Right atrium auricular region (tissue), 2 donors: ENCODE measurements at places on chromosomes 12 and 14. TPM values are rescaled to one million over a fixed set of nuclear protein-coding genes. Genes with fewer than 3 reads are reported as not detected.
A peak's percentile ranks its signal among the peaks of the same experiment; 100 is the strongest.

TMCC3 gene
- total RNA-seq: 4.7 TPM

GALNT8 gene
- total RNA-seq: 3.8 TPM

KRT85 gene
- total RNA-seq: not detected

LIN52 gene
- 7.1 TPM for total RNA-seq

SCFD1 gene
- 20.5 TPM for total RNA-seq

HOXC12 gene
- total RNA-seq: not detected

SAV1 gene
- total RNA-seq: 25.4 TPM

EIF2B1 gene
- total RNA-seq: 65.9 TPM

CD69 gene
- total RNA-seq: 2.6 TPM

LRTM2 gene
- total RNA-seq: not detected

PPM1H gene
- total RNA-seq: 5.0 TPM

FAM181A gene
- total RNA-seq: not detected

KRT71 gene
- total RNA-seq: not detected

TSPAN19 gene
- not detected for total RNA-seq

SPTB gene
- 84.4 TPM for total RNA-seq

GRCh38 chr14:106792543-106792942 lies 1266.2 kb downstream of the TMEM121 start:
- no peak for DNase-seq
- no peaks in the 10 kb centered on the region for H3K27me3 ChIP-seq
- H3K36me3 ChIP-seq: no peaks in the 10 kb centered on the region
- no peak overlapping the region for H3K4me3 ChIP-seq
- no peak overlapping the region for H3K27ac ChIP-seq

GRCh38 chr14:24441485-24441884 lies 1.1 kb downstream of the SDR39U1 start:
- H3K27me3 ChIP-seq: no peaks in the 10 kb centered on the region
- H3K27ac ChIP-seq: peak overlapping the region; percentile 99
- no peak for DNase-seq
- peak overlapping the region; percentile 78 for H3K4me3 ChIP-seq

DNA sequence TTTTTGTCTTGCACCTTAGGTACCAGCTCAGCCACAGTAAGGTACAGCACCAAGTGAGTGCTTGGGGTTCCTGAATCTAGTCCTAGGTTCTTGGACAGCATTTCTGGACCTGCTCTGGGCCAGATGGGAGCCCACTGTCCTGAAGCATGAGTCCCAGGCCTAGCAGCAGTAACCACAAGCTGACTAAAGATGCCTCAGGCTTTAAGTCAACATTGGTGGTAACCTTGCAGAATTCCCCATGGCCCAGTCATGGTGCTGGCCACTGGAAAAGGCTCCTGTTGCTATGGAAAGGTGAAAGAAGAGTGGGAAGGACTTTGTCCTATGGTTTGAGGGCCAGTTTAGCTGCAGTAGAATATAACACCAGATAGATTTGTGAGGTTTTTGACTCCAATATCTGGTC lies 86.9 kb upstream of the CLEC14A start:
- H3K4me3 ChIP-seq: no peak overlapping the region
- no peaks in the 10 kb centered on the region for H3K27me3 ChIP-seq
- H3K36me3 ChIP-seq: no peaks in the 10 kb centered on the region
- DNase-seq: no peak
- no peak overlapping the region for H3K27ac ChIP-seq

- H3K27me3 ChIP-seq: no peaks in the 10 kb centered on the region
- H3K27ac ChIP-seq: no peak overlapping the region
- no peaks in the 10 kb centered on the region for H3K4me1 ChIP-seq
Measured at GRCh38 chr12:34397591-34398365, 375.5 kb downstream of the ALG10 start.

- H3K27ac ChIP-seq: no peak overlapping the region
- H3K36me3 ChIP-seq: no peaks in the 10 kb centered on the region
- H3K4me1 ChIP-seq: no peaks in the 10 kb centered on the region
- DNase-seq: no peak
- no peak overlapping the region for H3K4me3 ChIP-seq
Measured at GRCh38 chr14:77849711-77850110, 49.8 kb downstream of the ADCK1 start.

- H3K27ac ChIP-seq: no peak overlapping the region
- no peak for DNase-seq
- H3K4me3 ChIP-seq: no peak overlapping the region
- no peaks in the 10 kb centered on the region for H3K4me1 ChIP-seq
- no peaks in the 10 kb centered on the region for H3K27me3 ChIP-seq
Measured at GRCh38 chr14:96191841-96192462, 12.7 kb upstream of the BDKRB2 start.

GRCh38 chr14:105974902-105975301 lies 448.5 kb downstream of the TMEM121 start:
- no peaks in the 10 kb centered on the region for H3K4me1 ChIP-seq
- H3K27me3 ChIP-seq: no peaks in the 10 kb centered on the region
- DNase-seq: no peak
- H3K36me3 ChIP-seq: no peaks in the 10 kb centered on the region
- H3K27ac ChIP-seq: no peak overlapping the region

DNA sequence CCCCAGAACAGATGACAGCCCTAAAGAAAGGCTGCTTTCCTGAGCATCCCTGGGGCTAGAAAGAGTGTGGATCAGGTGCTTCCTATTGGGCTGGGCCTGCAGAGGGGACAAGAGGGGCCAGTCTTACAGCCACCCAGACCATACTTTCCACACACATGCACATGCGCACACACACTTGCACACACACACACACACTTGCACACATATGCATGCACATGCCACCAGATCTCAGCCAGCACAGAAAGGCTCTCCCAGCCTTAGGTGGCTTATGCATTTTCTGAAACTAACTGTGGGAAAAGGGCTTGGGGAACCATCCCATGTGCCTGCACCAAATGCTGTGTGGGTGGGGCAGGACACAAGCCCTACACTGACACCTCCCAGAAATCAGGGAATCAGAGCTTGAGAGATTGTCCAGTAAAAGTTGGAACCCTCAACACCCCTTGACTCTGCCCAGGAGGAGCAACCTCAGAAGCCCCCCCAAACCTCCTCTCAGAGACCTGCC lies 2.5 kb upstream of the DIO3 start:
- no peaks in the 10 kb centered on the region for H3K27me3 ChIP-seq
- DNase-seq: no peak
- H3K4me1 ChIP-seq: peaks cover 11% of the 10 kb centered on the region
- no peak overlapping the region for H3K4me3 ChIP-seq

DNA sequence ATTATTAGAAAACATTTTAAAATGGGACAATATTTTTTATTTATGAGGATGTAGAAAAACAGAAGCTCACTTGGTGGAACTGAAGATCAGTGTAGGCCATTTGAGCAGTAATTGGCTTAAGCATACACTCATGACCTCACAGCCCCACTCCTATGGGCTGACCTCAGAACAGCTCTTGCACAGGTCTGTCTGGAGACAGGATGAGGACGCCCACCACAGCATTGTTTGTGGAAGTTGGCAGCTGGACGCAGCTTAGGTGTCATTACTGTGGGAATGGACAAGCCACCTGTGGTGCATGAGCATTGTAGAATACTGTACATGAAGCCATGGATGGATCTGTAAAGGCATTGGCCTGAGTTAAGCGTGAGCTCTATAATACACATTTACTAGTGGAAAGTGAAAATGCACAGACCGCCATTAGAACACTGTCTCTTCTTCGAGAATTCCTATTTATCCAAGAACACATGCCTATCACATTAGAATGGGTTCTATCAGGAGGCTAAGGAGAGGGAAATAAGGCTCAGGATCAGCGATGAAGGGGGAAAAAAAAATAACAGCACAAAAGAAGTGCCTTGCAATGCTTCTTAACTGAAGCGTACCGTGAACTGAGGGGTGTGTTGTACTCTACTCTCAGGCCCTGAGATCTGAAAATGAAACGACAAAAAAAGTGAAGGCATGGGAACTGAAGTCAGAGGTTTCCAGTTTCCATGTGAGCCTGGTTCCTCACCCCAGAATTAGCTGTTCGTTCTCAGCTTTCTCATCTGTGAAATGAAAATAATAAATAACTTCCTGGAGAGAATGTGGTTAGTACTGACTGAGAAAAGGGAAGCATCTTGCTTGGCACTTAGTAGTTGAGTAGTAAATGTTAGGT lies 33.6 kb downstream of the KCNA1 start:
- no peaks in the 10 kb centered on the region for H3K27me3 ChIP-seq
- H3K27ac ChIP-seq: no peak overlapping the region
- H3K4me1 ChIP-seq: no peaks in the 10 kb centered on the region
- no peaks in the 10 kb centered on the region for H3K36me3 ChIP-seq

GRCh38 chr12:5587711-5588121 lies 155.8 kb downstream of the NTF3 start:
- no peak overlapping the region for H3K4me3 ChIP-seq
- no peak overlapping the region for H3K27ac ChIP-seq
- no peak for DNase-seq
- H3K27me3 ChIP-seq: no peaks in the 10 kb centered on the region
- peaks cover 19% of the 10 kb centered on the region for H3K4me1 ChIP-seq

- H3K27ac ChIP-seq: no peak overlapping the region
- H3K4me3 ChIP-seq: no peak overlapping the region
- no peaks in the 10 kb centered on the region for H3K4me1 ChIP-seq
- H3K36me3 ChIP-seq: no peaks in the 10 kb centered on the region
Measured at GRCh38 chr12:62803756-62804155, 131.2 kb downstream of the PPM1H start.

DNA sequence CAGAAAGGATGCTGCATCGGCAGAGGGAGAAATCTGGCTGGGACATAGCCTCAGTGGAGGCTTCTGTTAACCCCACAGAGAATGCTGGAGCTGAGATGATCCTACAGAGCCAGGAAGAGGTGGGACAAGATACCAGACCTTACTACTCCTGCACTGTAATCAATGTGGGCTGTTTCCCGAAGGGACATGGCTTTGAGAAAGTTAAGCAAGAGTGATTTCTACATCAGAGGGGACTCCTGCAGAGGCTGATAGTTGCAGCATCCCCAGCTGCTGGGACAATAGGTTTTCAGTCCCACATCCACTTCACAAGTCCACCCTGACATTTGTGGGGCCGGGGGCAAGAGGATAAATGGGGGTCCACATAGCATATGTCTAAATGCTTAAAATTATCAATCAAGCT lies 22.5 kb upstream of the CMKLR1 start:
- no peaks in the 10 kb centered on the region for H3K27me3 ChIP-seq
- no peak overlapping the region for H3K27ac ChIP-seq
- no peaks in the 10 kb centered on the region for H3K4me1 ChIP-seq
- DNase-seq: no peak

- H3K27ac ChIP-seq: no peak overlapping the region
- no peak for DNase-seq
- no peak overlapping the region for H3K4me3 ChIP-seq
- H3K27me3 ChIP-seq: no peaks in the 10 kb centered on the region
- H3K36me3 ChIP-seq: peaks cover 38% of the 10 kb centered on the region
Measured at GRCh38 chr14:76203086-76204001, 51.6 kb downstream of the GPATCH2L start.

DNA sequence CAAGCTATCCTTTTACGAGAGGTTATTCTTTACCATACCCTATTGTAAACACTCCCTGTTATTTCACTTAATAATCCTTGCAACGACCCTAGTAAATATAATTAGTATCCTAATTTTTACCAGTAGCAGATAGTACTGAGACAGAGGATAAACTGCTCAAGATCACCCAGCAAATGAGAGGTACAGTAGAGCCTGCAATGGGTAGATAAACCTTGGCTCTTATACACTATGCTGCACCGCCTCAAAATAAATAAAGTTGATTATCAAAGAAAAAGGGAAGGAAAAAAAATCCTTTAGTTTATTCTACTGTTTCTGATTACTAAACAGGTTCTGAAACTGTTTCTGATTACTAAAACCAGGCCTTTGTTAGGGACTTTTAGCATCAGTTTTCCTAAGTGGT lies 22.5 kb downstream of the YBX3 start:
- H3K36me3 ChIP-seq: peaks cover 82% of the 10 kb centered on the region
- H3K4me3 ChIP-seq: no peak overlapping the region
- DNase-seq: no peak
- no peak overlapping the region for H3K27ac ChIP-seq
- no peaks in the 10 kb centered on the region for H3K27me3 ChIP-seq

- H3K4me3 ChIP-seq: no peak overlapping the region
- no peaks in the 10 kb centered on the region for H3K4me1 ChIP-seq
- no peaks in the 10 kb centered on the region for H3K27me3 ChIP-seq
- H3K36me3 ChIP-seq: no peaks in the 10 kb centered on the region
Measured at GRCh38 chr12:96343347-96343954, 56.8 kb downstream of the CDK17 start.

DNA sequence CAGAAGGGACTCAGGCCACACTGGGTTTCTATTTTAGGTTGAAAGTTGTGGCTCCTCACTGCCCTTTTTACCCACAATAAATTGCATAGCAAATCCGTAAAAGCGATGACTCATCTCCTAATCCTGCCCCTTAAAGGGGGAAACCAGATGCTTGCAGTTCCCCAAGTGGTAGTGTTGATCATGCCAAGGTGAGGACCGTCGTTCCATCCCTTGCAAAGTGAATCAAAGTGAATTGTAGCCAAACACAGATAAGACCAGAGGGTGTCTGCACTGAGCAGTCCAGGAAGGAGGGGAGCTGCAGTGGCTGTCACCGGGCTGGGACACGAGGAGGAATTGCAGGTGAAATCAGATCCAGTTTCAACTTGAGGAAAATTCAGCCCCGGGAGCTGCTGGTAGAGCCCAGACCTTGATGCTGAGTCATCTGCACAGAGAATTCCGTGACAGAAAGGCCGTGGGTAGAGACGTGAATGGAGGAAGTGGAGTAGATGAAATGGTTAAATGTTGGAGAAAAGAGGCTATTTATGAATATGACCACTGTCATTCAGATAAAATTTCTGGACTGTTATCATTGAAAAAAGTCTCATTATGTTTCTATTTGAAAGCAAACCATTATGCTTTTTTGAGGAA lies 44.2 kb upstream of the MMP17 start:
- no peaks in the 10 kb centered on the region for H3K27me3 ChIP-seq
- H3K4me1 ChIP-seq: no peaks in the 10 kb centered on the region
- H3K4me3 ChIP-seq: no peak overlapping the region

- H3K4me3 ChIP-seq: peak overlapping the region; percentile 14
- no peaks in the 10 kb centered on the region for H3K36me3 ChIP-seq
- peaks cover 17% of the 10 kb centered on the region for H3K4me1 ChIP-seq
- DNase-seq: no peak
- no peak overlapping the region for H3K27ac ChIP-seq
Measured at GRCh38 chr12:107844312-107844921, 69.9 kb downstream of the ASCL4 start.

GRCh38 chr12:5222011-5222461 lies 178.4 kb downstream of the KCNA5 start:
- H3K36me3 ChIP-seq: no peaks in the 10 kb centered on the region
- H3K4me1 ChIP-seq: no peaks in the 10 kb centered on the region
- no peaks in the 10 kb centered on the region for H3K27me3 ChIP-seq
- DNase-seq: no peak
- no peak overlapping the region for H3K4me3 ChIP-seq
- no peak overlapping the region for H3K27ac ChIP-seq

GRCh38 chr12:56304872-56305590 lies 4.9 kb upstream of the CS start:
- no peaks in the 10 kb centered on the region for H3K27me3 ChIP-seq
- H3K36me3 ChIP-seq: peaks cover 36% of the 10 kb centered on the region
- H3K4me1 ChIP-seq: no peaks in the 10 kb centered on the region
- DNase-seq: no peak
- no peak overlapping the region for H3K27ac ChIP-seq
